ENCODE measurements at places on chromosomes 12 and 14.

- no peak for DNase-seq
Observed at GRCh38 chr12:122491991-122492390, 8.7 kb downstream of the ZCCHC8 start.

GRCh38 chr14:53491256-53491883 lies 338.2 kb upstream of the DDHD1 start:
- no peak for DNase-seq

DNA sequence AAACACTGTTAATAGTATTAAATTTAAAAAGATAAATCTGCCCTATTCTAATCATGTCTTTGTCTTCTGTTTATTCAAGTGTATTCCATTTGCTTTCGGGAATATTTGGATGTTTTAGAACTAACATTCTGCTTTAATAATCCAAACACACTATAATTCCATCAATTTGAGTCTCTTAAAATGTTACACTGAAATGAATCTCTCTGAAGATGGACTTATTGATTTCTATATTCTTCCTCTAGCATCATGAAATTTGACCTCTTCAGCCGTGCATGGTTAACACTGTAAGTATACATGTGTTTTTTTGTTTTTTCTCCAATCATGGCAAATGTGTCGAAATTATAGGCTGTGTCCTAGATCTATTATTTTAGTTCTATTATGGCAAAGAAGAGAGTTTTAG lies 339.2 kb downstream of the ACSS3 start:
- no peak for DNase-seq

DNA sequence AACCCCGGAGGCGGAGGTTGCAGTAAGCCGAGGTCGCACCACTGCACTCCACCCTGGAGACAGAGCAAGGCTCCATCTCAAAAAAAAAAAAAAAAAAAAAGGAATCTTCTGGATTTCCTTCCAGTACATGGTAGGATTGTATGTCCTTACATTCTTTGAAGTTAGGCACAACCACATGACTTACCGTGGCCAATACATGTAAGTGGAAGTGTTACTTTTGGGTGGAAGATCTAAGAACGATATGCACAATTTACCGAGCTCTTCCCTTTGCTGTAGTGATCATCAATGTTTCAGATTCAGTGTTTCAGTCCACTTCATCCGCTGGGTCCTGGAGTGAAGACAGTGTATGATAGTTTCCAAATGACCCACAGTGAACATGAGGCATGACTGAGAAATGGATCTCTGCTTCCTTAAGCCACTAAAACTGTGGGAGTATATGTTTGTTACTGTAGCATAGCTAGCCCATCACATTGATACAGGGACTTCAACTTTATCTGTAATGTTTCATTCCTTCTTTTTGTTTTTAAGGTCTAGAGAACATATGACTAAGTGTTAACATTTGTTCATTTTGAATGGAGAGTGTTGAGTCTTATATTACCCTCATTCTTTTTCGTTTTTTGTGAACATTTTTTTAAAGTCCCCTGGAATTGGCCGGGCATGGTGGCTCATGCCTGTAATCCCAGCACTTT lies 18.5 kb upstream of the NINJ2 start:
- DNase-seq = no peak

DNA sequence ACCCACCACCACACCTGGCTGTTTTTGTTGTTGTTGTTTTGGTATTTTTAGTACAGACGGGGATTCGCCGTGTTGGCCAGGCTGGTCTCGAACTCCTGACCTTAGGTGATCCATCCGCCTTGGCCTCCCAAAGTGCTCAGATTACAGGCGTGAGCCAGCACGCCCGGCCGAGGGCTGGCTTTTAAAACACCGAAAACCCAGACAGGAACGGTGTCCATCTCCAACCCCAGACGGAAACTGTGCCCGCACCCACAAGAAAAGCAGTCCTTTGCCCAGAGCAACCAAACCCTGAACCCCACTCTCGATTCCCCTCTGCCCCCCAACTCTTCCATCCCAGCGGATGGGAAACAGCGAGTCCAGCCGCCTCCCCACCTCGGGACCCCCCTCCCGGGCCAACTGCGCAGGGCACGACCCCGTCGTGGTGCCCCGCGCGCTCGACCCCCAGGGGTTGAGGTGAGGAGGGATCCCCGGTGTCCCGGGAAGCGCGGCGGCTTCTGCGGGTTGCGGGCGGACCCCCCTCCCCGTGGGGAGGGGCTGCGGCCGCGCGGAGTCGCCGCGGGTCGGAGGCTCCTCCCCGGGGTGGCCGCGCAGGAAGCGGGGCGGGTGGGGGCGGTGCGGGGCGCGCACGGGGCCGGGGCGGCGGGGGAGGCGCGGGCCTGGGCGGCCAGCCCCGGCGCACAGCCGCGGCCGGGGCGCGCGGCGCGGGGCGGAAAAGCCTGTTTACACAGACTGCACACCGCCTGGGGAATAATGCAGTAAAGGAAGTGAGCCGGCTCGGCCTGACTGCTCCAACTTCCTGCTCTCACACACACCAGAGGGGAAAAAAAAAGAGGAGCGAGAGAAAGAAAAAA lies at the start of gene ELK3:
Gene ELK3, plus strand, starts transcription at position 651 of the 851 bp plus-strand sequence.
- peak; percentile 51 for DNase-seq

DNA sequence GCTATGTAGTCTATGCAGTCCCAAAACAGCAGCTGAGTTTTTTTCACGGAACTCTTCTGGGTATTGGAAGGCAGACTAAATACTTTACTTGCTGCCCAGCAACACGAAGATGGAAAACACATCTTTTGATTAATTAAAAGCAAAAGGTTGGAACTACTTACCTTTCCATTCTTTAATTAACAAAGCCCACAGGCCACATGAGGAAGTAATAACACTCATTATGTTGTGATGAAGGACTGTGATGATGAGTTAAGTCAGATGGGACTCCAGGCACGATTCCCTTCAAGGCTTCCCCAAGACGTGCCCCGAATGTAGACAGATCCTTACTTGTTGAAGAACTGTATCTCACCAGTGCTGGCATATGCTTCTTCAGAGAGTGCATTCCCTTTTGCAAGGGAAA lies 129.0 kb downstream of the WIF1 start:
- DNase-seq = no peak

All from H54 (cell line).